ENCODE measurements at places on chromosomes 3 and 15.
A peak's percentile ranks its signal among the peaks of the same experiment; 100 is the strongest.

- DNase-seq = no peak
Observed at GRCh38 chr3:181699171-181699903, 12.4 kb upstream of the SOX2 start.

DNA sequence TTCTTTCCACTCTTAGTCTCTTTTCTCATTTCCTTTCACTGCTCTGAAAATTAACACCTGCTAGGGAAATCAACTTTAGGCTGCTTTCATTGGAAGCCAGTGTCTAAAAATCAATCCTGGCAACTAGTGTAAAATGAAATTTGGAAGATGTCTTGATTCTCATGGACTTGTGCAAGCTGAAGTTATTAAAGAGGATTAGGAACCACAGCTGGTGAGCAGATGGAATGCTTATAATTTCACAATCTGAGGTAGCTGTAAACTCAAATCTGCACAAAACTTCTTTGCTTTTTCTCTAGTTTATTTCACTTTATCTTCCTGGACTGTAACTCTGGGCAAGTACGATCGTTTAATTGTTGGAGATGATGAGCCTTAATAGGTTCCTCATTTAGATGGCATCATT is 175.6 kb downstream of the GHSR start:
- no peak for DNase-seq

DNA sequence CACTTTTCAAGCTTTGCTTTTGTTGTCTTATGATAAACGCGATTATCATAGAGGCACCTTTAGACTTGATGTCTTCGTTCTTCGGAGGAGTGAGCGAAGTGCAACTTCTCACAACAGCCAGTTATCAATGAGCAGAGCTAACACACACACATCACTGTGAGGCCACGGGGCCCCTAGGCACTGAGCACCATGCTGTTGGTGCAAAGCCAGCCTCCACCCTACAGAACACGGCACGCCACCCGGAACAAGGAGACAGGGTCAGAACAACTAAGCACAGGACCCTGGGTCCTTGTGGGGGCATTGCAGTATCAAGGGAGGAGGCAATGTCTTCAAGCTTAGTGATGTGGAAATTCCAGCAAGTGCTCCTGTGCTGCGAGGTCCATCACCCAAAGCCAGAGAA is 244.5 kb downstream of the OCA2 start:
- DNase-seq = no peak

DNA sequence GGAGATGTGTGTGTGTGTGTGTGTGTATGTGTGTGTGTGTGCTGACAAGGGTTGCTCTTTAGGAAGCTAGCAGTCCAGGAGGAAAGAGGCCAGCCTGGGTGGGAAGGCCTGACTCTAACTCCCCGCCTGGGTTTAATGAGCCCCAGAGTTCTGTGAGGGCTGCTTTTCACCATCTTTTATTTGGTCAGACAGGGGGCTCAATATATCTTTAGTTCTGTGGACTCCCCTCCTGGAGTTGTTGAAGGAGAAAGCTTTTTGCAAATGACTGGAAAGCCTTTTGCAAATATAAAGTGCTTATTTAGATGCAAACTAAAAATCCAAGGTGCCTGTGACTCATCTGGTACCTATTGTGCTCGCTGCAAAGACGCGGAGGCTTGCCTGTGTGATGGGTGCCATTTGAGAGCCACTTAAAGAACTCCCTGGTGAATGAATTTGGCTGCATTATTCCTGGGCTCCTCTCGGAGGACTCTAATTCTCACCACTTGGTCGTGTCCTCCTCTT is 24.5 kb downstream of the DRD3 start:
- no peak for DNase-seq

DNA sequence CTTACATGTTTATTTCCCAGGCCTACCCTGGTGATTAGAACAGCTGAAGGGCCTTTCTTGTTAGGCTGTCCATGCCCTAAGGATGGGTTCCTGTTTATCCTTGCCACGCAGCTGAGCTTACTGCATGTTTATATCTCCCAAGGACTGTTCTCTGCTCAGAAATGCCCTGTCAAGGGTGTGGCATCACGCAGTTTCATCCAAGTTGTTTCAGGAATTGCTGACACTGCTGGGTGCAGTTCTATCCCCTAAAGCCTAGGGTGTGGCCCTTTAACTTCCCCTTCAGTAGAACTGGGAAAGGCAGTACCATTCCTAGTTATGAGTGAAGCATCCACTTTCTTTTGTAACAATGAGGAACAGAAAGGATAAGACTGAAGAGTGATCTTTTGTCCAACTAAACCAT is 5.0 kb downstream of the ELL3 start:
- no peak for DNase-seq

- DNase-seq = no peak
Observed at GRCh38 chr3:138197058-138197457, 10.0 kb downstream of the ARMC8 start.

DNA sequence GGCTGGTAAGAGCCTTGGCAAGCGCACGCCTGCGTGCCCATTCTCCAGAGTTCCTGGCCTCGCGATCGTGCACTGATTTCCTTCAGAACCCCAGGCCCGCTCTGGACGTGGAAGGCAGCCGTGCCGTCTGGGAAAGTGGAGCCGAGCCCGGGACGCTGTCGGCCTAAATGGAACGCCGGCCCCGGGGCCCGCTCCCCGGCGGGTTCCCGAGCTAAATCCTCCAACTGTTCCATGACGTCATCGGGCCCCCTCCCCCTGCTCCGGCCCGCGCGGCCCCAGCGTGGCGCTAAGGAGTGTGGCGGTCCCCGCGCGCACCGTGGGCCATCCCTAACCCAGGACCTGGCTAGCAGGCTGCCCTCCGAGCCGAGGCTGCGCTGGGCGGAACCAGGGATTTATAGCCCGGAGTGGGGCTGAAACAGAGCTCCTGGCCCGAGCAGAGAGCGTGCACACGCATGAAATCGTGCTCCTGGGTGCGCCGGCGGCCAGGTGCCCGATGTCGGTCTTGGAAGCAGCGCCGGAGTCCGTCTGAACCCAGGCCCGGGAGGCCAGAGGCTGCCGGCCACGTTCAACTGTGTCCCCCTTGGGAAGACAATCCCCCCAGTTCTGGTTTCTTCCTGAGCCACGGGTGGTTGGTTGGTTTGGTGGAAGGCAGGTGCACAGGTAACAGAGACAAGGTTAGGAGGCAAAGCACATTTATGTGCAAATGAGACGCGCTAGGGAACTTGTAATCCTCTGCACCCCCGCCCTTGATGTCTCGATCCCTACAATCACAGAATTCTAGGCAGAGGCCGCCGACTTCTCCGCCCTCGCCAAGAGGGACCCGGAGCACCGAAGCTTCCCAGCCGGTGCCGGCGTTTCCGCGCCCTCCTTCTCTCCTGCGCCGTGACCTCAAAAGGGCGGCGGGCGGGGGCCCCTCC is 84.9 kb upstream of the ETV5 start:
- no peak for DNase-seq

- DNase-seq = no peak
Observed at GRCh38 chr15:67826717-67827561, 1.6 kb downstream of the SKOR1 start.

DNA sequence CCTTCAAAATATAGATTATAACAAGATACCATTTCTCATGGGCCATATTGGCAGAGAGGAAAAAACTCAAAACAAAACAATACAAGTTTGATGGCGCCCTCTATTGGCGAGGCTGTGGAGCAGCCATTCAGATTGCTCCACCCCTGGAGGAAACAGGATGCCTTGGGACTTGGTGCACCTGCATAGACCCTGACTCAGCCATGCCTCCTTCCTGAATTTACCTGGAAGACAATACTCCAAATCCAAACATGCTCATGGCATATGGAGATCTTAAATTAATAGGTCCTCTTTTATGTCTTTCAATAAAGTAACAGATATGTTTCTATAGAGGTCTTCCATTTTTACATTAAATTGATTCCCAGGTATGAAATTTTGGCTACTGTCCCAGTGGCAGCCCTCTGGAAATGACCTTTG is 90.0 kb downstream of the APBA2 start:
- peak; percentile 32 for DNase-seq

DNA sequence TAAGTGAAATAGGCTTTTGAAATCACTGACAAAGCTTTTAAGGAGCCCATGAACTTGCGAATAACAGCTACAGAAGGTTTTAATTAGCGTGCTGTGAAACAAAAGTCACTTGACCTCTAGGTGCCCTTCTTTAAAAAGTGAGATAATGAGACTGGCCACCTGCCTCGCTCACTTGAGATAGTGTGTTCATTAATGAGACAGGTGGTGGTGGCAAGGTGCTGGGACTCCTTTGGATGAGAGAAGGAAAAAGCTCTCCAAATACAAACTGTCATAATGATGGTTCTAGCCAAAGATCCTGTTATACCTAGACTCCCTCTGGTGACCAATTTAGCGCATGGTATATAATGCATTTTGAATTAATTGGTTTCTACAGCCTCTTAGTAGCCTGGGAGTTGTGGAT is 22.7 kb upstream of the IREB2 start:
- no peak for DNase-seq

DNA sequence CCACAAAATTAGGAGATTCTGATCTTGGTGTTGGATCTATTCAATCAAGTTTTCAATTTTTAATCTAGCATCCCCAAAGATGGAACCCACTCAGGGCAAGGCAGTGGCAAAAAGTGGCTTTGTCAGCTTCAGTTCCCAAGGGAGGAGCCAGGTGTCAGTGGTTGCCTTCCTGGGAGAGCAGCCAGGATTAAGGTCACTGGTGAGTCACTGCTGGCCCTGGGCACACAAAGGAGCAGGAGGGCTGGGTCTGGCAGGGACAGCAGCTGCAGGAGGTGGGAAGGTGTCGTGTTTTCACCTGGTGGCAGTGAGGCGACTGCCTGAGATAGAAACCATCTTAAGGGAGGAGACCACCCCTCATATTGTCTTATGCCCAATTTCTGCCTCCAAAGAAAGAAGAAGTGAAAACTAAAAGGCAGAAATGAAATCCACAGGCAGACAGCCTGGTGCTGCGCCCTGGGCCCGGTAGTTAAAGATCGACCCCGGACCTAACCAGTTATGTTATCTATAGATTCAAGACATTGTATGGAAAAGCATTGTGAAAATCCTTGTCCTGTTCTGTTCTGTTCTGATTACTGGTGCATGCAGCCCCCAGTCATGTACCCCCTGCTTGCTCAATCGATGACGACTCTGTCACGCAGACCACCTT is 5.9 kb upstream of the KLHL25 start:
- no peak for DNase-seq

- no peak for DNase-seq
Observed at GRCh38 chr3:43872301-43872700, 181.6 kb downstream of the ABHD5 start.

- no peak for DNase-seq
Observed at GRCh38 chr3:130430266-130430665, 84.8 kb downstream of the COL6A5 start.

DNA sequence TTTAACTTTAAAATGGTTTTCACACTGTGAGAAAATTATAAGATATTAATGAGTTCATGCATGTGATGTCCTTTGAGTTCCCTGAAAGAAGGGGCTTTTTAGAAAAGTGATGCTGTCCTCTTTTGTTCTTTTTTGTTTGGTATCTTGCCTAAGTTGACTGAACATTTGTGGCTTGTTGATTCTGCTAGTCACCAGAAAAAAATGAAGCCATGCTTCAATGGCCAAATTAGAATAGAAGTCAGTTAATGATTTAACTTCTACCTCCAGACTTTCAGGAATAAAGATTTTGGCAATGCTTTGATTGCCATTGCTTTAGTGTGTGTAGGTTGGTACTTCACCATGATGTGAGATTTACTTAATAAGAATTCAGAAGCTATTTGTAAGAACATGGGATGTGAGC is 260.6 kb upstream of the NECTIN3 start:
- DNase-seq = no peak

DNA sequence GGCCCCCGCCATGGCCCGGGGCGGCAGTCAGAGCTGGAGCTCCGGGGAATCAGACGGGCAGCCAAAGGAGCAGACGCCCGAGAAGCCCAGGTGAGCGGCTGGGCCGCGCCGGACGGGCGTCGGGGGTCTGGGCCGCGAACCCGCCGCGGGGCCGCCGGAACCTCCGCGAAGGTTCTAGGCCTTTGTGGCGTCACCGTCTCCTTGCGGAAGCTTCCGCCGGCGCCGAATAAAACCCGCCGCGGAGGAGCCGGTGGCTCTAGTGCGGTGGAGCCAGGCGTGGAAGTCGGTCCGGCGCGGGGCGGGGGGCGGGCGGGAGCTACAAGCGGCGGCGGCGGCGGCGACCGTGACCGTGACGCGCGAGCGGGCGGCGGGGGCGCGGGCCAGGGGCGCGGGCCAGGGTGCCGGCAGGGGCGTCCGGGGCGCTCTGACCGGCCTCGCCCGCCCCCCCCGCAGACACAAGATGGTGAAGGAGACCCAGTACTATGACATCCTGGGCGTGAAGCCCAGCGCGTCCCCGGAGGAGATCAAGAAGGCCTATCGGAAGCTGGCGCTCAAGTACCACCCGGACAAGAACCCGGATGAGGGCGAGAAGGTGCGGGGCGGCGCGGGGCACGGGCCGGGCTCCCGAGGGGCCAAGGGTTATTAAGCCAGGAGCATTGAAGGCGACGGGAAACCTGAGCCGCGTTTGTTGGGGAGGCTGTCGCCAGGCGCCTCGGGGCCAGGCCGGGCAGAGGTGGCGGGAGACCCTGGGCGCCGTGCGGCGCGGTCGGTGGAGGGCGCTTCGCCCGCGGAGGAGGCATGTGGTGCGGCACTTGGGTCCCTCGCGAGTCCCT is at the start of gene DNAJA4:
Gene DNAJA4 (plus strand): TSS at position 259 of the 833 bp plus-strand sequence. CDS start 202 bp downstream, at position 461.
- DNase-seq = peak; percentile 45

GRCh38 chr15:51318382-51319150 is 19.8 kb downstream of the CYP19A1 start:
- no peak for DNase-seq

- DNase-seq = no peak
Observed at GRCh38 chr3:149384911-149385321, 7.5 kb upstream of the TM4SF1 start.

GRCh38 chr3:157201648-157202278 is 41.8 kb upstream of the CCNL1 start:
- DNase-seq = no peak

DNA sequence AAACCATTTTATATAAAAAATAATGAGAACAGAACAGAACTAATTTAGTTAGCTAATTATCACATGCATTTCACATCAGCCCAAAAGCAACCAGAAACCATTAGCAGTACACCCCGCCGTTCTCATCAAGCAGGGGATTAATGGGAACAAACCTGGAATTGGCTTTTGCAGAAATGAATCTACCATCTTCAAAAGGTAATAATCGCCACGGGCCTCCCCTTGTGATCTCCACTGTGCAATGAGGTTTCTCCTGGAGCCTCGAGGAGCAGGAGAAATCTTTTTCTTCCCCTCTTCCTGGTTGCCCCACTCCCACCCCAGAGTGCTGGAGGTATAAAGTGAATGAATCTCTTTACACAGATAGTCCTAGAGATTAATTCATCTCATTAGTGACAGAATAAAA is 1003.5 kb downstream of the AGBL1 start:
- no peak for DNase-seq

GRCh38 chr15:74616366-74616939 is 817 bp downstream of the CLK3 start:
- DNase-seq = peak; percentile 40

All from stimulated activated CD4-positive, alpha-beta T cell treated with anti-CD3 and anti-CD28 coated beads, Interleukin-15, amount 100 ng/mL, for 1 hour (primary cell).